Astrocyte of the hippocampus (primary cell): ENCODE measurements at places on chromosomes 3 and 15.
A peak's percentile ranks its signal among the peaks of the same experiment; 100 is the strongest.

DNA sequence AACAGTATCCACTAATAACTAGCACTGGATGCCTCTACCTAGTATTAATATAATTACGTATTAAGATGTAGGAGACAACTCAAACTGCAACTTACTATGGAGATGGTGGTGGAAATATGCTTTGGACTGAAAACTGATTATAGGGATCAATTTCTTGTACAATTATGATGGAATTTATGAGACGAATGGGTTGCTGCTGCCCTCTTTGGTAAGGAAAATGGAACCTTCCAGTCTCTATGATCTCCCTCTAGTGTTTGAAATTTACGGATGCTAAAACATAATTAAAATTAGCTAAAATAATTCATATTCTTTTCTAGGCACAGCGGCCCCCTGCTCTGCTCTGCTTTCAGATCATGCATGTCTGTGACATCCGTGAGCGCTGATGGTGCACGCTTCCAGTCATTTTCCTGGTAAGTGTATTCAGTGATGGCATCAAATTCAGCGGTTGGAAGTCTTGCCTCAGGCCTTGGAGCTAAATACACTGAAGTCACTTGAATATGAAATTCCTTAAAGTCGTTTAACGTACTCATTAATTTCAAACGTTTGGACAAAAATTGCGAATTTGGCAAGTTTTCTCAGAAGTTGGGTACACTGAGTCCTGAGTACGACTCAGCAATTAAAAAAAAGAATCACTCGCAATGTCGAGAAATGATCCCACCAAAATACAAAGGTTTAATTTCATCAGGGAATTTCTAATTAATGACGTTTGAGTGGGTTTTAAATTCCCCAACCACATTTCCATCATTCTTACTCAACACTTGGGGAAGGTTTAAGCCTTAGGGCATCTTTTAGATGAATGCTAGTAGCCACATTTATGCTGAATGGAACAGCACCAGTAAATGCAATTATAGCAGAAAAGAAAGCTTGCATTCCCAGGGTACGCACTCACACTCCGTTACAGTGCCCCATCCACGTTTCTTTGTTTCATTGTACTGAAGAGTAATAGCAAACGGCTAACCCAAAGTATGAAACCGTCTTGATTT lies 132.6 kb downstream of the NR2F2 start:
- no peak for DNase-seq

DNA sequence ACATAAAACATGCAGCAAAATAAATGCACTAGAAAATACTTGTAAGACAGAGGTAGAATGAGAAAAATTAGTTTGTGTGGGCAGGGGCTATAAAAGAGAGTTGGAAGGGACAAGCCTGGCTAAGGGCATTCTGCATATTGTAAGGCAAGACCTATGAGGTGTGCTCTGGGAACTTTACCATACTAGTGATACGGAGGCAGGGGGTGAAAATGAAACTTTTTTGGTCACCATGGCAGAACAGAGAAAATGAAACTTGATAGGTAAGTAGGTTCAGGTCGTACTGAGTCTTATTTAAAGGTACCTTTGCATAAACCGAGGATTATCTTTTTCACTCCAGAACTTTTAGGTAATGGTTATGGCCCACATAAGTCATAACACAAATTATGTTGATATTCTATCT lies 74.7 kb upstream of the ACKR4 start:
- no peak for DNase-seq

- peak; percentile 91 for DNase-seq
Measured at GRCh38 chr3:149621218-149622005, 36.4 kb downstream of the WWTR1 start.

GRCh38 chr3:111539351-111540331 lies 2.4 kb upstream of the CD96 start:
- DNase-seq: peak; percentile 86

DNA sequence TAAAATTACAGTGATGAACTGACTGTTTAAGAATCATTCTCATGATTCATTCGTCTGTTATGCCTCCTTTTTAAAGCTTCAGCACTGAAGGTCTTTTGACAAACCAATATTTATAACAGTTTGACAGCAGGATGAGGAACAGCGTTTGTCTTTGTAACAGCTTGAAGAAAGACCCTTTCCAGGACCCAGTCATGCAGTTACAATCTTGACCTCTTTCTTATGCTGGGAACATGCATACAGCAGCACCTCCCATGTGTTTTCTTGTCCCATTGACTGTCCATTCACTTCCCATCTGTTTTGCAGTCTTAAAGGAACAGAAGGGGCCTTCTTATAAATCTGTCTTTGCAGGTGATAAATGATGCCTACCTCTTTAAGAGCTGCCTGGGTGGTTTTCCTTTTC lies 87.2 kb downstream of the OPA1 start:
- peak; percentile 29 for DNase-seq

DNA sequence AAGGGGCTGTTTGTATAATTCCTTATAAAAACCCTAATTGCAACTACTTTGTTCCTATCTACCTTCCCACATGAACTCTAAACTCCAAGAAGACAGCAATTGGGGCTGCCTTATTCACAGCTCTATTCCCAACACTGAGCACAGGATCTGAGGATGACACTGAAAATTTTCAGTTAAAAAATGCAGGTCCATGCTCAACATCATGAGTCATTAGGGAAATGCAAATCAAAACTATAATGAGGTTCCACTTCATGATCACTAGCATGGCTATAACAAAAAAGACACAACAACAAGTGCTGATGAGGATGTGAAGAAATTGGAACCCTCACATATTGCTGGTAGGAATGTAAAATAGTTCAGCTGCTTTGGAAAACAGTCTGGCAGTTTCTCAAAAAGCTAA lies 12.9 kb downstream of the SUMF1 start:
- DNase-seq: no peak

DNA sequence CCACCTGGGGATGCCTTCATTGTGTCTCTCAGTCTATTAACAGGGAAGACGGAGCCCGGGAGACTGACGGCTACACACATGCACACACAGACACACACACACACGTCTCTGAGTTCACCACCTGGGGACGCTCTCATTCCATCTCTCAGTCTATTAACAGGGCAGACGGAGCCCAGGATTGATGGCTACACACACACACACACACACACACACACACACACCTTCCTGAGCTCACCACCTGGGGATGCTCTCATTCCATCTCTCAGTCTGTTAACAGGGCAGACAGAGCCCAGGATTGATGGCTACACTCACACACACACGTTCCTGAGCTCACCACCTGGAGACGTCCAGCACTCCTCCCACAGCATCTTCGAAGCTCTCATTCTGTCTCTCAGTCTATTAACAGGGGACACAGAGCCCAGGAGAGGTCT lies 143.9 kb downstream of the OR4M2 start:
- no peak for DNase-seq

DNA sequence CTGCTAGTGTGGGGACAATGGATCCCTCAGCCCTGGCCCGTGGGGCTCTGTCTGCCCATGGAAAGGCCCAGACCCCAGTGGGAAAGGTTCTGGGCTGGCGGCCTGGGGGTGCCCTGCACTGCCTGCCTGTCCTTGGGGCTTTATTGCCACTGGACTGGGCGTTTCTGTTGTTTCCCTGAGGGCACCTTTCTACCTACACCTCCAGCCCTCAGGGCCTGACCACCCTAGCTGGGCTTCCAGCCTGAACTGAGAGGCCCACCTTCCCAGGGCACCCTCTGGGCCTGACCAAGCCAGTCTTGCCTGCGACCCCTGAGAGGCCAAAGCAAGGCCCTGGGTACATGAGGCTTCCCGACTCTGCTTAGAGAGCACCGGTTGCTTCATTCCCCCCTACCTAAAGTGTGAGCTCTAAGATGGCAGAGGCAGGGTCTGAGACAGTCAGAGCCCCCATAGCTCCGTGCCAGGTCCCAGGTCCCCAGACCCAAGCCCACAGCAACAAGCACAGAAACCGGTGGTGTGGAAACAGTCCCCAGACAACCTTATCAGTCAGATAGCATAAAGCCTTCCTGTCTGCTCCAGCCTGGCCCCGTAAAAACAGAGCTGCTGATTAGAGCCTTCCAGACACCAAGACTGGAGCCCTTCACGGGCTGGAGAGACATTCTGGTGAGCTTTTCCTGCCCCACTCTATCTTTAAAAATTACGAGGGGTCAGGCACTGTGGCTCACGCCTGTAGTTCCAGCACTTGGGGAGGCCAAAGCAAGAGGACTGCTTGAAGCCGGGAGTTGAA lies 102.8 kb downstream of the CHSY1 start:
- no peak for DNase-seq

DNA sequence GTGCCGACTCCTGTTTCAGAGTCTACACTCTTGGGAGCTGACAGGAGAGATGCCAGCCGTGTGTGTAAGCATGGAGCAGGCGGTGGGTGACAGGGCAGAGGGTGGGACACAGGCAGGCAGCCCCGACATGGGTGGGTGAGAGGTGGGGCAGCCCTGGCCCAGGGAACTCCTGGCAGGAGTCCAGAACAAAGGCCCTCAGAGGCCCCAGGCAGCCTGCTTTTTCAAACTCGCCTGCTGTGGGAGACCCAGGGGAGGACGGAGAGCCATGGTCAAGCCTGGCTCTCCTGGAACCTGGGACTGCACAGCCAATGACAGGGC lies 29.3 kb upstream of the SLC41A3 start:
- DNase-seq: no peak

DNA sequence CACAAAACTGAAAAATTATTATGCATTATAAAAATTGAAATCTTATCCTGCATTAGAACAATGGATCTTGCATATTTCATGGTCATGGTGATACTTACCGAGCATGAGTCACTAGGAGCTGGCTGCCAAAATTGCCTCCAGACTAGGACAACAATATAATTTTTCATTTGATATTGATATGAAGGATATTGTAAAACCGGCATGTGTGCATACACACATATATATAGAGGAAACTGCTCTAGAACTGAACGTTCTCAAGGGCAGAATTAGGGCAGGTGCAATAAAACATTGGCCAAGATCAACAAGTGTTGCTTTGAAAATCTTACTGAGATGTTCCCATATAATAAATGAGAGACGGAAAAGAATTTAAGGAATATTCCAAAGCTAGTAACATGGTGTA lies 319.4 kb upstream of the POU1F1 start:
- no peak for DNase-seq

DNA sequence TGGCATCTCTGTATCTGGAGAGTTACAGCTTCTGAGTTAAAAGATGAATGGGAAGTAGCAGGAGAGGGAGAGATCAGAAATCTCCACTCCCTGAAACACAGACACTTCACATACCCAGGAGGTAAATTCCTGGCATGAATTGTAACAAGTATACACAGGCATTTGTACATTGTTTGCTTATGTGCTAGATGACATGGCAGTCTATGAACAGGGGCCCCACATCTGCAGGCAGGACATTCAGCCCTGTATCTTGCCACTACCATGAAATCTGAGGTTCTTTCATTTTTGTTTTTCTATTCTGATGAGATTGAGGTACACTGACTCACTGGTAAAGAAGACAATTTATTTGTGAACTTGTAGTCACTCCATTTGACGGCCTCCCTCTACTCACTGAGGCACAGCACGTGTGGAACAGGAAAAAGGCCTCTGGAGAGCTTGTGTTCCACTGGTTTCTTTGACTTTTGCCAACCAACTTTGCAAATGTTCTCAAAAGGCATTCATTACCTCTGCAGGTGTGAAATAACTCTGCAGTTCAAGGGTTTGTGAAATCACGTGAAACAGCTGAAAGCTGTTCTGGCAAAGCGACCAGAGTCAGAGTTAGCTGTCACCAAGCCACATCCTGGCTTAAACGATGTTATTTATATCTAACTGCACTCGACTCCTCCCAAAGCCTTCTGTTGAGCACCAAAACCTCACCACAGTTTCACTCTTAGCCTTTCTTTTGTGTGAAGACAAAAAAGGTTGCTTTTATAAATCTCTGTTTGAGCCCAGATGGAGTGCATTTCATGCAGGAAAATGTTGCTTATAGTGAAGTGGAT lies 401.3 kb upstream of the CFAP20DC start:
- DNase-seq: peak; percentile 32

DNA sequence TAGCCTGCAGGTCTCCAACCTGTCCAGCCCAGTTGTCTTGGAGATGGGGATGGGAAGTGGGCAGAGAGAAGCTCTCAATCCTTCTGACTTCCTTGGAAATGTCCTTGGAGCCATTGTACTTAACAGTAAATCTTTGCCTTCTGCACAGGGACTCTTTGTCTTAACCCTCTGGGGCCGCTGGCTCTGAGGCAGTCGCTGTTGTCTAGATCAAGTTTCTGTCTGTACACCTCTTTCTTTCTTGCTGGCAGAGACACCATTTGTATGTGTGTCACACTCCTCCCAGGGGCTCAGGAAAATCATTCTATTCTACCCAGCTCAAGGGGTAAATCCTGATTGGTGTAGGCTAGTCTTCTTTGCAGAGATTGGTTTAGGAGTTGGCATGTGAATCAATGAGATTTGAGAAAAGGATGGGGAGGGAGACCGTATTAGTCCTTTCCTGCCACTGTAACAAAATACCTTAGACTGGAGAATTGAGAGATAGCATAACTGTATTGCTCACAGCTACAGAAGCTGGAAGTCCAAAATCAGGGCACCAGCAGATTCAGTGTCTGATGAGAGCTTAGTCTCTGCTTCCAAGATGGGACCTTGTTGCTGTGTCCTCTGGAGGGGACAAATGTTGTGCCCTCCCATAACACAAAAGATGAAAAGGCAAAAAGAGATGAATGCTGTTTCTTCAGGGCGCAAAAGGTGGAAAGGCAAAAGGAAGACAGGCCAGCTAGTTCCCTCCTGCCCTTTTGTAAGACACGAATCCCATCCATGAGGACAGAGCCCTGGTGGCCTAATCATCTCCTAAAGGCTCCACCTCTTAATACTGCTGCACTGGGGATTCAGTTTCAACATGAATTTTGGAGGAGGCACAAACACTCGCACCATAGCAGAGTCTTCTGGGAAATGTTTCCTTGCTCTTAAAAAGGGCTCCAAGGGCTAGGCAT lies 66.3 kb downstream of the PPCDC start:
- no peak for DNase-seq

GRCh38 chr3:23518441-23518840 lies 287.3 kb upstream of the UBE2E1 start:
- no peak for DNase-seq

GRCh38 chr15:76328958-76329357 lies 7.6 kb upstream of the ISL2 start:
- DNase-seq: no peak

- peak; percentile 73 for DNase-seq
Measured at GRCh38 chr3:33980252-33980651, 181.8 kb downstream of the PDCD6IP start.

GRCh38 chr3:69665026-69665737 lies 74.1 kb upstream of the MITF start:
- peak; percentile 79 for DNase-seq

GRCh38 chr15:79035111-79035601 lies 55.4 kb downstream of the RASGRF1 start:
- DNase-seq: no peak

DNA sequence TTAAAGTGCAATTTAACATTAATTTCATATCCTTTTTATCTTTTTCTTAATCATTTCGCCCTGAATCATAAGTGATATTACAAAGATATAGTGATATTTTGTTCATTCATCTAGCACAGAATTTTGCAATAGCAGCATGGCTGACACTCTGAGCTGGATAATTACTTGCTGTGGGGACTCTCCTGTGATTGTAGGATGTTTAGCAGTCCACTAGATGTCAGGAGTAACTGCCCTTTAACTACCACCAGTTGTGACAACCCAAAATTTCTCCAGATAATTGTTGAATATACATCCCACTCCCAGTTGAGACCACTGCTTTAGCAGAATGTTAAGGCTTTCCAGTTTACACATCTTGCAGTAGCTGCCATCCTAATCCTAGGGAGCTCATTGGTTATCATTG lies 196.8 kb upstream of the MBNL1 start:
- peak; percentile 64 for DNase-seq

GRCh38 chr3:149808209-149808829 lies 4.7 kb upstream of the RNF13 start:
- DNase-seq: peak; percentile 90
